ENCODE measurements at places on chromosomes 5 and 9.

- DNase-seq, result no peak
Observed at GRCh38 chr9:126698756-126699155, 85.0 kb downstream of the LMX1B start.

DNA sequence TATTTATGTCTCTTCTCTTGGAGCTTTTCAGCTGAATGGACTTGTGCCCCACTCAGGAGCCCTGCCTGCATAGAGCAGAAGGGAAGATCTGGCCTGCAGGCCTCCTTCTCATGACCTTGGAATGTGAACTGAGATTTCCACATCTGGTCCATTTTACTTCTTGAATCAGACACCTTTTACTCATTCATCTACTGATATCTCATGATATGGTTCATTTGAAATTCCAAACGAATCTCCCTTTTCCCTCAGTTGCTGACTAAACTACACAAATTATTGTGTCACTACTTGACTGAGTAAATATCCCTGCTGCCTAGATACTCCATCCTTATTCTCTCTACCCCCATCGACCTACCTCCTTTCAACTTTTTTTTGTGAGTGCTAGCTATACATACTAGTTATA is 138.7 kb downstream of the PLCXD3 start:
- DNase-seq, result no peak

- DNase-seq, result no peak
Observed at GRCh38 chr9:33187519-33188218, 20.5 kb upstream of the B4GALT1 start.

- DNase-seq, result no peak
Observed at GRCh38 chr5:150562832-150563231, 54.9 kb downstream of the NDST1 start.

- DNase-seq, result no peak
Observed at GRCh38 chr5:33891788-33892619, at the start of gene ADAMTS12. TSS of gene ADAMTS12 (minus strand) at chr5:33891990. CDS start at chr5:33891856, 134 bp downstream.

- DNase-seq, result no peak
Observed at GRCh38 chr5:175343308-175343707, 100.7 kb downstream of the DRD1 start.

- DNase-seq, result no peak
Observed at GRCh38 chr9:98518556-98518955, 190.2 kb downstream of the GABBR2 start.

GRCh38 chr5:1521671-1522600 is 1.8 kb downstream of the LPCAT1 start:
- no peak for DNase-seq

DNA sequence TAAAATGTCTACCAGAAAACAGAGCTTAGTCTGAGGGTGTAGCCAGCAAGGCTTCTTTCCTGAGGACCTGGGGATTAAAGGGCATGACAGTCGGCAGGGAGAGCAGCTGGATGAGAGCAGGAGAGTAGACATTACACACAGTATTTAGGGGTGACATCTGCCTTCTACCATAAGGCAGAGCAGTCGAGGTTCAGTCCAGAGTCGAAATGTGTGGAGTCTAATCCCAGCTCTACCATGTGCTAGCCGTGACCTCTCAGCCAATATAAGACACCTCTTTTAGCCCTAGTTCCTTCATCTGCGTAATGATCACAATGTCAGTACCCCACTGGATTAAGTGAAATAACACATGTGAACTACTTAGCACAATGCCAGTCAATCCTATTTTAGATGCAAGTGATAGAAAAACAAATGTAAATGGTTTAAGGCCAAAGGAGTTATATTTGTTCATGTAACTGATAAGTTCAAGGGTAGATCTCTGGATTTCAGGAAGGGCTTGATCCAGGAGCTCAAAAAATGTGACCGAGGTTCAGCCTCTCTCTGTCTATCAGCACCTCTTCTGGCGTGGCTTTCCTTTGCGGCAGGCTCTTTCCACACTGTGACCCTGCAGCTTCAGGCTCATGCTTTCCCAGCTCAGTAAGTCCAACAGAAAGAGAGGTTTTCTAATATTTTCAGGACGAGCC is 16.2 kb upstream of the CPLX2 start:
- no peak for DNase-seq

DNA sequence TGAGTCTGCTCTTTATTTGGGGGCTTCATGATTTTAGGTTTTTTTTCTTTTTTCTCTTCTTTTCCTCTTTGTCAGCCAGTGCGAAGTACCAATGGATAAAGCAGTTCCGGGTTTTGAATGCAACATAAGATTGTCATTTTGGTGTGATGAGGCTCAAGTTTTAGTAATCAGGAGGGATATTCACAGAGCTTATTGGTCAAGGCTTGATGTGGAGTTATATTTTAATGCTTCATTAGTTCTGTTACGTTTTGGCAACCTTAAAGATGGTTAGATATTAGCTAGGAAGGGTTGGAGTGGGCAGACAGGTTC is 1.4 kb downstream of the PIK3R1 start:
- DNase-seq, result no peak

GRCh38 chr9:113187929-113188595 is 33.0 kb downstream of the FKBP15 start:
- no peak for DNase-seq

DNA sequence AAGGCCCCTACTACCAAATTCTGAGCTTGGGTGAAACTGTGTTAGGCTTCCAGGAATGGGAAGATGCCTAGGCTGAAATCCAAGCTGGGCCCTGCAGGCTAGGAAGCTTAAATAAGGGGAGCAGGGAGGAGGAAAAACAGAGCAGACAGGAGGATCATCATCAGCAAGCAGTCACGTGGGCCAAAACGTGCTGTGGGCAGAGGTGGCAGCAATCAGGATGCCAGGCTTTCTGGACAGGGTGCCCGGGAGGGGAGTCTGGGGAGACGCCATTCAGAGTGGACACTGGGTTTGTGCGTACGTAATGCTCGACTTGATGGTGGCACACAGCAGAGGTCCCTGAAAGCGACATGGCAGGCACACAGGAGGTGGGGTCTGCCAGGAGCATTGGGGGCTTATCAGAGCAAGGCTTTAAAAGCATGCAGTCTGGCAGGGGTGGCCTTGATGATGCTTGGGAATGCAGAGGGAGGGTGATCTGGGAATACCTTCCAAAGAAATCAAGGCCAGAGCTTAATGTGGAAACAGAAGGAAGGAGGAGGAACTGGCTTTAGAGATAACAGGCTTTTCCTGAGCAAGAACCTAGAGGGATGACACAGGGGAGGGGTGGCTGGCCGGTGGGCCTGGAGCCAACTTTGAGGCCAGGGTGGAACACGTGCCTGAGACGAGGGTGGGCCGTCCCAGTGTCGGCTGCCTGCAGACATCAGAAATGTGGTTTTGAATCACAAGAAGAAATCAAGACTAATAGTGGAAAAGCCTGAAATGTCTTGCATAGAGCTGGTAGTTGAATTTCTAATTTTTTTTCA is 212.5 kb downstream of the GADD45G start:
- no peak for DNase-seq

DNA sequence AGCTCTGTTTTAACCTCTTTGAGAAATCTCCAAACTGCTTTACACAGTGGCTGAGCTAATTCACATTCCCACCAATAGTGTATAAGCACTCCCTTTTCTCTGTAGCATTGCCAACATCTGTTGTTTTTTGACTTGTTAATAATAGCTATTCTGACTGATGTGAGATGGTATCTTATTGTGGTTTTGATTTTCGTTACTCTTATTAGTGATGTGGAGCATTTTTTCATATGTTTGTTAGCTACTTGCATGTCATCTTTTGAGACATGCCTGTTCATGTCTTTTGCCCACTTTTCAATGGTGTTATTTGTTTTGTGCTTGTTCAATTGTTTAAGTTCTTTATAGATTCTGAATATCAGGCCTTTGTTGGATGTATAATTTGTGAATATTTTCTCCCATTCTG is 225.2 kb upstream of the TRPC7 start:
- DNase-seq, result no peak

GRCh38 chr5:124997186-124997893 is 250.9 kb upstream of the ZNF608 start:
- no peak for DNase-seq

GRCh38 chr9:104009826-104010225 is 84.3 kb upstream of the SMC2 start:
- no peak for DNase-seq

GRCh38 chr9:89864257-89864656 is 259.4 kb downstream of the GADD45G start:
- no peak for DNase-seq

Measured in activated naive CD4-positive, alpha-beta T cell (primary cell).